ENCODE measurements at places on chromosomes 5 and 9.

DNA sequence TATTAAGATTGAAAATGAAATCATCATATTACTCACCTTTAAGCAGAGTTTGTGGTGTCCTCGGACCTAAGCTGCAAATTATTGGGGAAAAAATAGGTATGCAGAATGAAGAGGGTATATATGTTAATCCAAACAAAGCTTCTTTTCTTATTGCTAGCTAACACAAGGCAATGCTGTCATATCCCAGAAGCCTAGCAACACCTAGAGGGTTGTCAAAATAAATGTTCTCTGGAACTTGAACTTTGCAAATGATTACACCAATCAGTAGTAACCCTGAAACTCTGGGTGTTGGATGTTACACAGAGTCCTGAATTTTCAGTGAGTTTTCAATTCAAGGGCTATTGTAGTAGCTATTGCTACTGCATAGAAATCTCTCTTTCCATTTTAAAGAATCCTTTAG lies at the start of gene C6:
TSS of gene C6 (minus strand) at position 193 of the 400 bp plus-strand sequence. CDS start 10,302 bp downstream, outside the sequence.
- DNase-seq, result no peak

DNA sequence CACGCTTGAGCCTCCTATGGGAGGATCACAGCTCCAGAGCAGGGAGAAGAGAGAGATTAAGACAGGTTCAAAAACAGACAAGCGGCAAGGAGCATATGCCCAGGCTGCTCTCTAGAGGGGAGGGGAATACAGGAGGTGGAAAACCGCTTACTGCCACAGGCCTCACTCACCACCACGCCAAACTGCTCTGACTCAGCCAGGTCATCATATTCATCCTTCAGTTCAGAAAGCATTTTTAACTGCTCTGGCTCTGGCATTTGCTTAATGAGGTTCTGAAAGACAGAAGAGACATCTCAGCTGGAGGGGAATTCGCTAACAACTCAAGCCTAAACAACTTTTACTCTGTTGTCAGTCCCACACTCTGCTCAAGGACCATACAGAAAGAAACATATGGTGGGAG lies 40.1 kb downstream of the PCDHGC5 start:
- no peak for DNase-seq

GRCh38 chr5:160263326-160263855 lies 34.1 kb downstream of the FABP6 start:
- DNase-seq, result no peak

GRCh38 chr5:143964919-143965318 lies 153.0 kb downstream of the HMHB1 start:
- DNase-seq, result no peak

- DNase-seq, result no peak
Observed at GRCh38 chr9:91180240-91180929, 181.3 kb downstream of the AUH start.

DNA sequence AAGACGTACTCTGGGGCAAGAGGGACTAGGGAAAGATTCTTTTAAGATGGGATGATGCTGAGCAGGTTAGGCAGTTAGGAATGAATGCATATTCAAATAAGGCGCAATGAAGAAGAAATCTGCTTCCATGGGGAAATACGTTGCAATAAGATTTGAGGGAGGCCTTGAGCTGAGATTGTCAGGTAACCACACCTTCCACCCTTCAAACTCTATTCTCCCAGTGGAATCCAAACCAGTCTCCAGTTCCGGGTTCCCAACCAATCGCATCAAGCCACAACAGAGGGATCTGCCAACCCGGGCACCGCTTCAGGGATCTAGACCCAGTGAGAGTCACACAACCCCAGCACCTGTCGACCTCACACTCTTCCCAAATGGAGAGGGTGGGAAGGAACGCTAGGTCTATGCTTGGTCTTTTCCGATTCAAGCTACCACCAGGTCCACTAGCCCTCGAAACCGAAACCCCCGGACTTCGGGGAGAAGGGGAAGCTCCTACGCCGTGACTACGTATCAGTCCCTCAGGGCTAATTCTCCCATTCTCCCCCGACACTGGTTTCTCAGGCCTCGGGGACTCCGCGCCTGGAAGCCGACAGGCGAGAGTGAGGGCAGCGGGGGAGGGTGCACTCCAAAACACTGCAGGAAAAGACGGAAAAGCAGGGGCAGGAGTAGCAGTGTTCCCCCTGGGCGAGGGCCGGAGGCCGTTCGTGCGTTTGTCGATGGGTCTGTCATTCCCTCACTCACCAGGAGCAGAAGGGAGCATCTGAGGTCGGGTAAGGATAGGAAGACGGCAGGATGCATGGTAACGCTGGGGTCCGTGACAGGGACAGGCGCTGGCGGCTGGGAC lies 534 bp downstream of the ERP44 start:
- no peak for DNase-seq

- no peak for DNase-seq
Observed at GRCh38 chr5:150851039-150851438, 4.7 kb downstream of the IRGM start.

DNA sequence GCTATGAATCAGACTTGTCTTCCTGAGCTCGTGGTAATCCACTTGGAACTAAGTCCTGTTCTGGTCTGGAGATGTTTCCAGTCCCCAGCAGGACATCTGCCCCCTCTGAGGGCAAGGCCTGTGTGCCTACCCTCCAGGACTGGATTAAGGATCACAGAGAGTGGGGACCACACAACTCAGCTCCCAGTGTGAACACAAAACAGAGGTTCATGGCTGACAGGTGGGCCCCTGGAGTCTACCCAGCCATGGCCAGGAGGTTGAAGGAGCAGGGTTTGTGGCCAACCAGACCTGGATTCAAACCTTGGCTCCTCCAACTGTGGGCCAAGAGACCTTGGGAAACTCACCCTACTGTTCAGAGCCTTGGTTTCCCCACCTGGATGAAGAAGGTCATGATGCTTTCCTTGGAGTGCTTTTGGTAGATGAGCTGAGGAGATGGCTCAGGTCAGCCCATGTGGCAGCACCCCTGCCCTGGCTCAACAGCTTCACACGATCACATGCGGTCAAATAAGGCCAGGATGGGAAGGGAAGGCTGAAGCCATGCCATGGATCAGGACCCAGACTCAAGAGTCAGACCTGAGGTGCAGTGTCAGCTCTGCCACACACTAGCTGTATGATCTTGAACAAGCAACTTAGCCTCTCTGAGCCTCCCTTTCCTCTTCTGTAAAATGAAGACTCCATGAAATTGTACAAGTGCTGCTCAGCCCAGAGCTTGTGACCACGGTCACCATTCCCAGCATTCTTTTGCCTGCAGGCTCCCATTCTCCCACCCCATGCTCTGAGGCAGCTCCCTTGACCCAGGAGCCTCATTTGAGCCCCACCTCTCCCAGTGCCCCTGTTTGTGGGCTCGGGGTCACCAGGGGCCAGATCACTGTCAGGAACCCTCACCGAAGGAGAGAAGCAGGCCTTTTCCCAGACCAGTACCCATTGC lies 27.3 kb upstream of the ANGPTL2 start:
- no peak for DNase-seq

DNA sequence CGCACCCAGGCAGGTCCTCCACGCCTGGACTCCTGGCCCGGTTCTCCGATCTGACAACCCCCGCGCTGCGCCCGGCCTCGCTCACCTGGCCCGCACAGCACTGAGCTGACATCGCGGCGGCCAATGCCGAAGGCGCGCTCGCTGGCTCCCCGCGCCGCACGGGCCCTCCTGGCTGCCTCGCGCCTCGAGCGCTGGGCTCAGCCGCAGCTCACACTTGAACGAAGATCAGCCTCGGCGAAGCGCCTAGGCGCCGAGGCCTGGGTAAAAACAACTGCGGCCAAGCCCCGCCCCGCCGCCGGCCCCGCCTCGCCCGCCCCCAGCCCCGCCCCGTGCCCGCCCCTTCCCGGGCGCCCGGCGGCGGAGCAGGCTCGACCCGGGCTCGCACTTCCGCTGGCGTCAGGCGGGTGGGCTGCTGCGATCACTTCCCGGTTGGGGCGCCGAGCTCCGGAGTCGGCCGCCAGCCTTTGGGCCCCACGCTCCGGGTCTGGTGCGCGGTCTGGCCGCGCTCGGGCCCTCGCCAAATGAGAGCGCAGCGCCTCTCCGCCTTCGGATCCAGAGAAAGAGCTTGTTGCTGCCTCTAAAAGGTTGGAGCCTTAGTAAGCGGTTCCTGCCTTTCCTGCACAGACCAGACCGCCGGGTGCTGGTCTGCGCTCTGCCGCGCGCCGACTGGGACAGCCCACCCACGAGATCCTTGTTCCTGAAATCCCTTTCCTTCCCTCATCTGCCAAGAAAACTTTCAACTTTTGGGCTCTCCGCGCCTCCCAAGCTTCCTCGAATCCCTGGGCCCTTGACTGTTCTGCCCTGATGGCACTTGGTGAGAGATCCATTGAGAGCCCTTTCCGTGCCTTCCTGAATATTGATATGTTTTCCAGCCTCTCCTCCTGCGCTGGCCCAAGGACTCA lies at the start of gene SERINC5:
TSS of gene SERINC5 (minus strand) at position 238 of the 902 bp plus-strand sequence. CDS start at position 112, 126 bp downstream.
- peak; percentile 70 for DNase-seq

GRCh38 chr5:58457050-58457449 lies 2.8 kb downstream of the PLK2 start:
- no peak for DNase-seq

GRCh38 chr9:15485836-15486666 lies 24.7 kb downstream of the PSIP1 start:
- DNase-seq, result no peak

DNA sequence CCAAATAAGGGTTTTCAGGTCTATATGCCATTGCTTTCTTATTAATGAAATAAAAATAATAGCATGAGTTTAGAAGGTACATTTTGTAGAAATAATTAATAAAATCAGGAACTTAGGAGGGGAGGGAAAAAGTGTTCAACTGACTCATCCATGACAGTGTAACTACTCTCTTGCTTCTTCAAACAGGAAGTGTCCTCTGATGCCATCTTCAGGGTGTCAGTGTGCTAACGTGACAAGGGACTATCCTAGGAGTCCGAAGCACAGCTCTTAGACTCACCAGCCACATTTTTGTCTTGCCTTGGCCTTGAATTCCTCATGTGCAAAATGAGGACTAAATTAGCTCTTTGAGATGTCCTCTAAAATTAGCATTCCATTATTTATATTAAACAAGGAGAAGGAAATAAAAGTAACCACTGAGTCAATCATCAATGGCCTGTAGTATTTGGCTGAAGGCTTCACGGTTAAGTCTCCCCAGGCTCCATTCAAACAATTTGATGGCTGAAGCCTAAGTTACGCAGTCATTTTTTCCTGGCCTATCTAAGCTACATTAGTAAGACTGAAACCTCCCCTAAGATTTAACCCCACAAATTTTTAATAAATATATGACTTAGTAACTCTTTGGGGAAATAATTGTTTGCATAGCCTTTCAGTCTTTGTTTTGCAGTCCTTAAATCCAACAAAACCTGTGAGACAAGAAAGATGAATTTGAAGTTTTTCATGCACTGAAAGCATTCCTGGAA lies 151.1 kb downstream of the ARL15 start:
- DNase-seq, result no peak

DNA sequence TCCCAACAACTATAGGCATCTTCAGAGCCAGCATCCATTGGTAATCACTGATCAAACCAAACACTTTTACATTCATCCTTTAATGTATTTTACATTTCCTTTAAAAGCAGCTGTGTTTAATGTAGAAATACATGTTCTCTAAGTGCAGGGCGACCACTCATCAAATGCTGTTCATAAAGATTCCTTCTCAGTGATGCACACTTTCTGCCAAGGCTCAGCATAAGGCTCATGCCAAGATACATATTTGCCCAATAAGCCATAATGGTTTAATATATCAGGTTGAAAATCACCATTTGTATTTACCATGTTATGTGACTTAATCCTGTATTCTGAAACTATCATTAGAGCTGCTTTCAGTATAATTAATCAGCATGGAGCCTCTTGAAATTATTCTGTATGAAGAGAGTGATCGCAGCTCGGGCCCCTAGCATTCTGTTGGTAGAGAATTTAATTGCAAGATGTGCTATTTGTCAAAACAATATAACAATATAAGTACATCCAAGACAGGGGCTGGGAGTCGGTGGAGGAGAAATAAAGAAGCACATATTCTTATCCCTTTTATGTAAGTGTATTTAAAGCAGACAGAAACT lies 267.5 kb downstream of the EBF1 start:
- no peak for DNase-seq

DNA sequence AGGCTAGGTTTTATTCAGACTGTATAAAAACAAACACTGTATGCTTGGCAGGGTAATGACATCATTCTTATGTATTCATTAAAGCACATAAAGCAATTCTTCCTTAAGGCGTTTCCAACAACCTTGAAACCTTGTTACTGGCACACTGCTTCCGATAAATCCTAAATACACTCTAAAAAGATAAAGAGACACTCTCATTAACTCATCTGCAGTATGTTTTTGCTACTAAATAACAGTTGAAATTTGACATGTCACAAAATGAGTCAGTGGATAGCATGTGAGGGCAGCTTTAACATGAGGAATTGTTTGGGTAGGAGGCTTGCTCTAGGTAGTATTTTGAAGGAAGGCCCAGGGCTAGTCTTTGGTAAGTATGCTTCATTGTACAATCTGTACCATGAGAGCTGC lies 13.7 kb downstream of the YIPF5 start:
- no peak for DNase-seq

- DNase-seq, result no peak
Observed at GRCh38 chr5:33315189-33315588, 125.6 kb upstream of the TARS1 start.

GRCh38 chr5:124377386-124377785 lies 369.1 kb downstream of the ZNF608 start:
- no peak for DNase-seq

GRCh38 chr5:52466113-52466512 lies 321.6 kb upstream of the ITGA1 start:
- DNase-seq, result no peak

DNA sequence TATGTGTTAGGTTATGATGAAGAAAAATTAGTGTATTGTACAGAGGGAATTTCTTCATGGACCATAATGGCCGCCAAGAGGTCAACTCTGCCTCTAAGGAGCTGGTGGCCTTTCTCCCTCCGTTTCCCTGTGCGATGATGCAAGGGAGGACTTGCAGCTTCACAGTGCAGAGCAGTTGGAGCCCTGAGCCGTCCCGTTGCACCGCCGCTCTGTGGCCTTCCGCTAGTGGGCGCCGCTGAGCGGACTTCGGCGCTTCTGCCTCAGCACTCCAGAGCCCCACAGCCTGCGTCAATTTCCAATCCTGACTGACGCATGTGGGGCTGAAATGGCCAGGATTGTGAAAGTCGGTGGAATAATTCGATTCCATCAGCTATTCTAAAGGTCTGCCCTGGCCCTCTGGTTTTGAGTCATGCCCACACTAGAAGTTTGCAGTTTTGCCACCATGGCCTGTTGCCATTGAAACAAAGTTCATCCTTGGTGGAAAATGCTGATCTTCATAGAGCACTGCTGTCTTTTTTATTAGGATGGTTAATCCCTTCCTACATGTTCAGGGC lies 22.7 kb upstream of the LECT2 start:
- DNase-seq, result peak; percentile 3
